Endodermal cell (in vitro differentiated cells): ENCODE measurements at places on chromosomes 7 and 10. TPM values are rescaled to one million over a fixed set of nuclear protein-coding genes. Genes with fewer than 3 reads are reported as not detected.

Gene ADARB2
- total RNA-seq, result 0.99 to 1.8 TPM (median 1.3 TPM) in 3 replicates

GRCh38 chr10:121740069-121740468, 141.8 kb upstream of the FGFR2 start:
- no peak overlapping the region for H3K4me3 ChIP-seq
- H3K4me1 ChIP-seq, result no peaks in the 10 kb centered on the region
- no peaks in the 10 kb centered on the region for H3K27me3 ChIP-seq
- DNase-seq, result no peak
- H3K36me3 ChIP-seq, result peaks cover 15% of the 10 kb centered on the region

DNA sequence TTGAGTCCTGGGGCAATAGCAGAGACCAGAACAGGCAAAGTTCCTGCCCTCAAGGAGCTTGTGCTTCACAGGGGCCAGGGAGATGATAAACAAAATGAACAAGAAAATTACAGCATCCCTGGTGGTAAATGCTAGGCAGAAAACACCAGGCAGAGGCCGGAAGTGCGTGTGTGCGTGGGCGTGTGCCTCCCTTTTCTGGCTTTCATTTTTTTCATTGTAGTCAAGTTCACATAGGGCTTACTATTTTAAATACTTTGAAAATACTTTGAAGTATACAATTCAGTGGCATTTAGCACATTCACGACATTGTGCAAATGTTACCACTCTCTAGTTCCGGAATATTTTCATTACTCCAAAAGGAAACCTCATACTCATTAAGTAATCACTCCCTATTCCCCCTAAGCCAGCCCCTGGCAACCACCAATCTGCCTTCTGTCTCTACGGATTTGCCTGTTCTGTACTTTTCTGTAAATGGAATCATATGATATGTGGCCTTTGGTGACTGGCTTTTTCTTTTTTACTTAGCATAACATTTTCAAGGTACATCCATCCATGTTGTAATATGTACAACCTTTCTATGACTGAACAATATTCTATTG, 88.1 kb upstream of the PDCD4 start:
- H3K27me3 ChIP-seq, result no peaks in the 10 kb centered on the region
- H3K4me3 ChIP-seq, result no peak overlapping the region
- DNase-seq, result no peak
- peaks cover 8% of the 10 kb centered on the region for H3K36me3 ChIP-seq
- no peak overlapping the region for H3K27ac ChIP-seq
- H3K4me1 ChIP-seq, result no peaks in the 10 kb centered on the region

- no peaks in the 10 kb centered on the region for H3K27me3 ChIP-seq
- no peaks in the 10 kb centered on the region for H3K36me3 ChIP-seq
- DNase-seq, result no peak
- no peaks in the 10 kb centered on the region for H3K4me1 ChIP-seq
These were observed 143.8 kb downstream of the TES start for GRCh38 chr7:116354171-116354545.

Gene FBXO24
- 0.88 and 1.3 TPM in 2 replicates for total RNA-seq

DNA sequence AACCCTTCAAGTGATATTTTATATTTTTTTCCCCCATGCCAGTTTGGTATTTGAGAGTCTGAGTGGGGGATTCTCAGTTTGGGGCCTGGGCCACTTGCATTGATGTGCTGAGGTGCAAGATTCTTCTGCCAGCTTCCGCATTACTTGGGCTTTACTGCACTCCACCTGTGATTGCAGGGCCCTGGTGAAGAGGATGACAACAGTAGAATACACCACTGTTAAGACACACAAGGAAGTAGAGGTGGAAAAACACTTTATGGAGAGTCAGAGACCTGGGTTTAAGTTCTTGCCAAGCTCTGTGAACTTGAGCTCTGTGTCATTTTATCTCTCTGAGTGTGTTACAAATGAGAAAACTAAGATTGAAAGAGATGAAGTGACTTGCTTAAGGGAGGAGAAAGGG, 209.4 kb downstream of the LRMDA start:
- no peaks in the 10 kb centered on the region for H3K36me3 ChIP-seq
- no peak overlapping the region for H3K4me3 ChIP-seq
- no peak overlapping the region for H3K27ac ChIP-seq
- peaks cover 33% of the 10 kb centered on the region for H3K27me3 ChIP-seq
- no peaks in the 10 kb centered on the region for H3K4me1 ChIP-seq

DNA sequence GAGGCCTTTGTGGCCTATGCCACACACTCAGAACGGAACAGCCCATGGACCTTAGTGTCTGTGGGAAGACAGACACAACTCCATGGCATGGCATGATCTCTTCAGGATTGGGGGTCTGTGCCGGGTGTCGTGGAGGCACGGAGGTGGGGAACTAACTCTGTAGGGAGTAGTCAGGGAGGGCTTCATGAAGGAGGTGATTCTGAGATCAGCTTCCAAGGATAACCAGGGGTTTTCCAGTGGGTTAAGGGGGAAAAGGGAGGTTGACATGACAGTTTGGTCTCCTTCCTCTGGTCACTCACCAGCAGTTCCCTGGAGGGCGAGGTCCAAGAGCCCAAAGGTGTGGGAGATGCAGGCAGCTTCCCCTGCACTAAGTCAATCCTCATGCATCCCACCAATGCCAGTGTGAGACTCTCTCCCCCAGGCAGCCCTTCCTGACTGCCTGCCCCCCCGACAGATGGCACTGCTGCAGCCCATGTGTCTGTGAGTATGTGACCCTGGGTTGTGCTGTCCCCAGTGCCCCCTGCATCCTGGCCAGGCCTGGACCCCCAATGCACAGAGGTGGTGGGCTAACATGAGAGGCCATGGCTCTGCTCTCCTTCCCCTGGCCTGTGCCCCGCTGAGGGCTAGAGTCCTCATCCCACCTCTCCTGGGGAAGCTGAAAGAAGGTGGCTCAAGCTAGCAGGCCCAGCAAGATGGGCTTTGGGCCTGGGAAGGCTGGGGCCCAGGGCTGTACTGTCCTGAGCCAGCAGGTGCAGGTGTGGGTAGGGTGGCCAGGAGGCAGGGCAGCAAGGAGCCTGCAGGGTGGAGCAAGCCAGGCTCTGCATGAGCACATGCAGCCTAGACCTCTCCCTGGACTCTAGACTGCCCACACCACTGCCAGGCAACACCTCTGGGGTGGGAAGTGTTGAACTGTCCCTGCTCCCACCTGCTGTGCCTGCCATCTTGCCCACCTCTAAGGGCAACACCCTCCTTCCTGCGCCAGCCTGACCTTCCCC, 39.7 kb downstream of the RASGEF1A start:
- no peaks in the 10 kb centered on the region for H3K4me1 ChIP-seq
- H3K27ac ChIP-seq, result no peak overlapping the region
- H3K36me3 ChIP-seq, result no peaks in the 10 kb centered on the region
- peaks cover 58% of the 10 kb centered on the region for H3K27me3 ChIP-seq

Gene DTX2
- 38.3 to 45.4 TPM (median 39.4 TPM) in 3 replicates for total RNA-seq

GRCh38 chr7:28847681-28848080, 110.4 kb downstream of the TRIL start:
- H3K4me1 ChIP-seq, result peaks cover 5% of the 10 kb centered on the region
- H3K36me3 ChIP-seq, result no peaks in the 10 kb centered on the region
- no peak overlapping the region for H3K27ac ChIP-seq
- H3K4me3 ChIP-seq, result no peak overlapping the region
- DNase-seq, result no peak
